ENCODE measurements at places on chromosomes 5 and 9. TPM values are rescaled to one million over a fixed set of nuclear protein-coding genes. Genes with fewer than 3 reads are reported as not detected.

LHX6 gene
- 1.5 TPM for total RNA-seq

LCN2 gene
- total RNA-seq = 3.0 TPM

PLAC8L1 gene
- 0.30 TPM for total RNA-seq

DNA sequence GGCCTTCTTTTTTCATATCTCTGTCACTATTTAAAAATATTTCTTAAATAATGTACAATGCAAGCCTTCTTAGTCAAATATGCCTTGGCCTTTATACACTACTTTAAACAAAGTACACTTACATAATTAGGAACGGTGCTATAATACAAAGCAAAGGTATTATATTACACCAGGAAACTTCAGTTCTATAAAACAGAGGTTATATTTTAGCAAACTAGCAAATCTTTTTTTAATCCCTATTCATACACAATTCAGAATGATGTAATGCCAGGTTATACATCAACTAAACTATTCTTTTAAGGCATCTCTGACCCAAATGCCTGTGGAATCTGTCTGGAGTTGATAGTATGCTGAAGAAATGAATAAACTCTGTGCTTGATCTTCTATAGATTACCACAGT is 10.7 kb upstream of the LURAP1L start:
- DNase-seq = no peak

- no peak for DNase-seq
Observed at GRCh38 chr5:59755476-59755875, 138.1 kb downstream of the PDE4D start.

- no peak for DNase-seq
Observed at GRCh38 chr9:120187758-120188157, 392.2 kb downstream of the CDK5RAP2 start.

GRCh38 chr5:114360816-114361723 is 800 bp upstream of the KCNN2 start:
- DNase-seq = peak; percentile 89

- DNase-seq = no peak
Observed at GRCh38 chr9:129701549-129701948, 36.1 kb downstream of the PRRX2 start.

DNA sequence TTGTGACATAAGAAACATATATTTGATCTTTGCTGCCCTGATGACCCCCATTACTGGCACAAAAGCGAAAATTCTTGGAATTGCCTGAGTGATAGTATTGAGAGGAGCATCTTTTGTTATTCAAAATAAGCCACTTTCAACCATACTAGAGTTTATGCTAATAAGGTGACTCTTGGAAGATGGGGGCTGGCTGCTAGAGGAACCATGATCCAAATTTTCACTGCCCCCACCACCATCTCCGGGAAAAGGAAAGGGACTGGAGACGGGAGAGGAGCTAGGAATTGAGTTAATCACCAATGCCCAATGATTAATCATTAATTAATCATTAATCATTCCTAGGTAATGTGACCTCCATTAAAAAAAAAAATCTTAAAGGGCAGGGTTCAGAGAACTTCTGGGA is 25.6 kb downstream of the FBXW11 start:
- no peak for DNase-seq

DNA sequence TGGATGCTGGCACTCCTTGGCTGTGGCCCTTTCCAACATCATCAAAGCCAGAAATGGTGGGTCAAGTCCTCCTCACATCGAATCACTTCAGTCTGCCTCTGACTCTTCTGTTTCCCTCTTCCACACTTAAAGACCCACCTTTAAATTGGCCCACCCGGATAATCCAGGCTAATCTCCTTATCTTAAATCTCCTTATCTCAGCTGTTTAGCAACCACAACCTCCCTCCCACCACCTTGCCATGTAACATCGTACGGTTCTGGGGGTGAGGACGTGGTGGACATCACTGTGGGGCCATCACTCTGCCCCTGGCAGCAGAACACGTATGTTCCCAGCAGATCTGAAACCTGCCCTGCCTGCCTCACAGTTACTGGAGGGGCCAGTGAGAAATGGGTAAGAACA is 11.5 kb downstream of the IGFBPL1 start:
- DNase-seq = no peak

GRCh38 chr9:8337834-8338766 is 538.5 kb upstream of the DMAC1 start:
- DNase-seq = no peak

GRCh38 chr5:143236682-143237081 is 166.8 kb downstream of the NR3C1 start:
- DNase-seq = no peak

- DNase-seq = no peak
Observed at GRCh38 chr5:138502521-138502920, 37.2 kb downstream of the EGR1 start.

GRCh38 chr5:160702311-160702803 is 149.7 kb downstream of the ATP10B start:
- DNase-seq = no peak

GRCh38 chr9:33227741-33228140 is 12.2 kb upstream of the SPINK4 start:
- no peak for DNase-seq
